ENCODE measurements at places on chromosomes 4 and X.

DNA sequence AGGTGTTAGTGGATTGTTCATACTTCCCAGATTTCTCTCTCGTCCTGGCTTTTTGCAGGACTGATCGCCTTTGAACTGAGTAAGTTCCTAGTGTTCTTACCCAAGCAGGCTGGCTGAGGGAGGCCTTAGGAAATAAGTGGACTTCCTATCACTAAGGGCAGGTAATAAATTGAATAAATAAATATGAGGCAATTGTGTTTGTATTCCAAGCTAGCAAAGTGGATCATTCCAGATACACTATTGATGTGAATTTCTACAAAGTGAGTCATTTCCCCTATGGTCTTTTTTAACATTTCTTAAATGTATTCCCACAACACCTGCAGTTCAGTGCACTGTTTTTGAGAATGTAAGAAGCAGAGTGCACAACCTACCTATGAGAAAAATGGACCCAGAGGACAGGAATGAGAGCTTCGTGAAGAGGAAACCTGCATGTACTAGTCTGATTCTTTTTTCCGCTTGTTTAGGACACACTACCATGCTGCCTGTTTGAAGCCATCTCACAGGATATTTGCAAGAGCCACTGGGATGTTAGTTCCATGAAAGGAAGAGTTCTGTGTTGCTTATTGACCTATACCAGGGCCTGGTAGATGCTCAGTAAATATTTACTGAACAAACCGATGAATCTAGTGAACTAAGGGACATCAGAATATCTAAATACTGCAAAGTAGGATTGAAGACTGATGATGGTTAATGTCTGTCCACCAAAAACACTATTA is 29.0 kb upstream of the SMAD1 start:
- DNase-seq = no peak

DNA sequence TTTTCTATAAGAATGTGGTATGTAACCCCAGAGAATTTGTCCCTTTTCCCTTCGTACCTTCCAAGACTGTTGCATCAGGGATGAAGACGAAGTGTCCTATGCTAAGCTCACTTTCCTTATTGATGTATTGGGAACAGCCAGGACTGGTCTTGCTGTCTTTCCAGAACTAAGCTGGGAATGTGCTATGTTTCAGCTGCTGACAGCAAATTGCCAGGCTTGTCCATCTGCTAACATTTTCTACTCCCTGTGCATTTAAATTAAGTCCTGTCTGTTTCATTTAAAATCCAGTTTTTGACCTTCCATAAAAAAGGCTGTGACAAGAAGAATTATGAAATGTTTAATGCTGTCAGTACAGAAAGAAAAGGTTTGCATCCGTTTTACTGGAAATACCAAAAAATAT is 87.9 kb downstream of the ATP10D start:
- DNase-seq = no peak

DNA sequence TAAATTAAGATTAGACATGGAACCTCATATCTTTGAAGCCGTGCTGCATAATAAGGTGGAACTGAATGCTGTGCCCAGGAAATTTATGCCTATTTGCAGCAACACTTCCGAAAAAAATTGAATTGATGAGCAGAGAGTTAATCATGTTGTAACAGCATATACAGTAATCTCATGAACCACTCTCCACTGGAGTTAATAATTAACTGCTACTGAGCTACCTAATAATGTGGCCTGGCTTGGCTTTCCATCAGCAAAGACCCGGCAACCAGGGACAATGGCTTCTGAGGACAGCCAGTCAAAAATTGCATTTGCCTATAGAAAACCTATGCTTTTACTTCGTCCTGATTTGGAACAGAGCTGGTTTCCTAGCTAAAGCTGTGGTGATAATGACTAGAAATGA is 63.8 kb upstream of the GATB start:
- no peak for DNase-seq

GRCh38 chr4:143531788-143532491 is 18.4 kb downstream of the SMARCA5 start:
- no peak for DNase-seq

- DNase-seq = peak; percentile 42
Observed at GRCh38 chr4:114277690-114278089, 298.2 kb upstream of the ARSJ start.

- DNase-seq = no peak
Observed at GRCh38 chrX:82732861-82733260, 775.2 kb upstream of the POU3F4 start.

GRCh38 chr4:48481581-48481980 is 1.6 kb upstream of the SLC10A4 start:
- no peak for DNase-seq

GRCh38 chr4:82638479-82638878 is 76.7 kb upstream of the TMEM150C start:
- DNase-seq = no peak

DNA sequence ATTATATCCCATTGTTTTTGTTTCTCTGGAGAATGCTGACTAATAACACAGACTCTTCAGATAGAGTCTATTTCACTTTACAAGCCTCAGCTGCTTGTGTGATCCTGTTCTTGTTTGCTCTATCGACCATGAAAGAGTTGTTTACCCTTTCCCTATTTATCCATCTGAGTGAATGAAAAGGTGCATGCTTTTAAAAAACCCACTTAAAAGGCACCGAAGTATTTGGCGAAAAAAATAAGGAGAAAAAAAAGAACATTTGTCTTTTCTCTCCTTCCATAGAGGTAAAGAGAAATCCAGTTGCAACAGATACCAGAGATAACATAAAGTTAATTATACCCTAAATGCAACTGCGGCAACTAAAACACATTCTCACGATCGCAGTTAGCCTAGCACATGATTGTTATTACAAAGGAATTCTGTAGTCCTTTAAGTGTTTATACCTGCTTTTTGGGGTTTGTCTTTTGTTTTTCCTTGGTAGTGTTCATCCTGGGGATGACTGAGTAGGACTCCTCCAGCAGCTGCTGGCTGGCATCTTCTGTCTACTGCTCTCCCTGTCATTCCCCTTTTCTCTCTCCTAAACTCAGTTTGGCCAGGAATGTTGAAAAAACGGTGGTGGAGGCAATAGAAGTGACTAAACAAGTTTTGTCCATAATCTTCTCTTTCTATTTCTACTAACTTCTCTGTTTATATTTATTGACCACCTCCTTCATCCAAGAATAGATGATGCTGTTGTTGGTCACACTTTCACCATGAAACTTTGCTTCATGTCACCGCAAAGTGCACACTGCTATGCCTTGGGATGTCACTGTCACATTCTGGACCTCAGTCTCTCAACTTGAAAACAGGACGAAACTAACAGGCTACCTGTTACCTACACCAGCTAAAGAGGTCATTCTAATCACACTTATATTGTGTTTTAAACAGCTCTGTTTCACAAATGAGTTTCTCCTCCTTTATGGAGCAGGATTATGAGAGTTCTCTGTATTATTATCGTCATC is 41.9 kb upstream of the FRAS1 start:
- no peak for DNase-seq

DNA sequence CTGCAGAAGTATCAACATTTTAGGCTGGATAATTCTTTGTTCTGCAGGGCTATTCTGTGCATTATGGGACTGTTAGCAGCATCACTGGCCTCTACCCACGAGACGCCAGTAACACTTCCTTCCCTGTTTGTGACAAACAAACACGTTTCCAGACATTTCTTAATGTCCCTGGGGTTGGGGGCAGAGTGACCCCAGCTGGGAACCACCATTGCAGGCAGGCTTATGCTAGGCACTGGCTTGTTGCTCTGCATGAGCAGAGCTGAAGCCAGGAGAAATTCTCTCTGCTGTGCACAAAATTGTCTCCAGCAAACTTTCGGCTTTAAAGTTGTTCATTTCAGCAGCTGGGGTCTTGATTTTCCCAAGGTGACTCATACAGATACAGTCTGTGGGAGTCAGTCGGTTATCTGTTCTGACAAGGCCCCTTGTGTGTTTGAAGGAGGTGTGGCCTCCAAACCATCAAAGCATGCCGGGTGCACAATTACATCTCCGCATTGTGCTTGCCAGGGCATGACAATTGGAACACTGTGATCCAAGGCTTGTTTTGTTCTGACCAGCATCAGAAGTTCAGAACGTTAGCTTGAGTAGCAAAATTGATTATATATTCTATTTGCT is 156.4 kb upstream of the BOD1L1 start:
- DNase-seq = no peak

GRCh38 chr4:97104006-97104405 is 1039.3 kb downstream of the STPG2 start:
- DNase-seq = no peak

GRCh38 chr4:80989921-80990544 is 40.5 kb upstream of the BMP3 start:
- DNase-seq = peak; percentile 19

GRCh38 chr4:37858872-37859271 is 32.0 kb upstream of the TBC1D1 start:
- DNase-seq = no peak

DNA sequence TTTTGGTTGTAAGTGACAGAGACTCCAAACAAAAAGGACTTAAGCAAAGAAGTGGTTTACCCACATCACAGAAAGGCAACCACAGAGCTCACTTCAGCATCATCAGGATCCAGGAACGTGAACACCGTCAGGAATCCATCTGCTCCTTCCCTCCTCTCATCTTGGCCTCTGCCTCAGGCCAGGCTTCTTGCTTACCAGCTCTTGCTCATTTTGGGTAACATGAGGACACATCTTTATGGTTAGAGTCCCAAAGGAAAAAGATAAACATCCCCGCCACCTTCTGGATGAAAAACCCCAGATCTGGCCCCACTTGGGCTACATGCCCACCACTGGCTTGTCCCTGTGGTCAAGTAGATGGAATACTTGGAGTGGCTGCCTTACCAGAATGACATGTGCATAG is 176.8 kb upstream of the RPL34 start:
- no peak for DNase-seq

- DNase-seq = no peak
Observed at GRCh38 chrX:130086447-130087206, 23.7 kb downstream of the ELF4 start.

- no peak for DNase-seq
Observed at GRCh38 chr4:183183906-183184535, 85.0 kb downstream of the WWC2 start.

DNA sequence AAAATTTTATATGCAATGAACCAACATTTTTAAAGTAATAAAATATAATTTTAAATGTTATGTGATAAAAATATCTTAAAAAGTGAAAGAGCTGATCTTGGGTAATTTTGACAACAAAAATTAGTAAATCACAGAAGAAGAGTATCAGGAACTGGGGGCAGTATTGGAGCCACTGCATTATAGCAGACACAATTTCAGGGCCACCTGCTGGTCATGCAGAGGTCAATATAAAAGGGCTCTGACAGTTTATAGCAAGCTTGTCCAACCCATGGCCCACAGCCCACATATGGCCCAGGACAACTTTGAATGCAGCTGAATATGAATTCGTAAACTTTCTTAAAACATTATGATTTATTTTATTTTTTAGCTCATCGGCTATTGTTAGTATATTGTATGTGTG is 13.0 kb upstream of the LEF1 start:
- no peak for DNase-seq

GRCh38 chr4:151205722-151206121 is 71.2 kb upstream of the PRSS48 start:
- DNase-seq = no peak

DNA sequence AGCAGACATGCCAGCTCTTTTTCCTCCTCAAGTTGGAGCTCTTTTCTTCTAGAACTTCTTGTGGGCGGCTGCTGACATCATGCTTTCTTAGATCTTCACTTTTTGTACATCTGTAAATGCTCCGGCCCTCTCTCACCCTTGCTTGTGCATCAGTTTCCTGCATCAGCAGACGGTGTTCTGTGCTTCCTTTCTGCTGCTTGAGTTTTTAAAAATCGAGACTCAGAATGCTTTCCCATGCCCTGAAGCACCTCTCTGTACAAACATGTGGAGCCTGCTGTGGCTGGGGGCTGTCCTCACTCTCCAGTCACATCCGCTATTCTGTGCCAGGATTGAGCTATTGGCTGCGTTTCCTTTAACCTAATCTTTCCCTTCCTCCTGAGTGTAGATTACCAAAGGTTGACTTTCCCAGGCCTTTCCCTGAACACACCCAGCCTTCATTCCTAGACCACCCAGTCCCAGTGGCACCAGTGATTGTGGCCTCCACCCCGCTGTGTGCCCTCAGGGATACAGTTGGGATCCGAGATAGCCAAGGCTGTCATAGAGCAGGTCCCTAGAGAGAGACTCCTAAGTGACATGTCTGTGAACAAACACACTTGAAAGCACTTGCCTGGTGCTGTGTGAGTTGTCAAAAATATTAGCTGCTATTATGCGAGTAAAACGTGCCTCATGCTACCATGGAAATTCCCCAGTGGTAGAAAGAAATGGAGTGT is 41.9 kb downstream of the TNIP2 start:
- DNase-seq = no peak
